ENCODE measurements at places on chromosomes 6 and 20.

DNA sequence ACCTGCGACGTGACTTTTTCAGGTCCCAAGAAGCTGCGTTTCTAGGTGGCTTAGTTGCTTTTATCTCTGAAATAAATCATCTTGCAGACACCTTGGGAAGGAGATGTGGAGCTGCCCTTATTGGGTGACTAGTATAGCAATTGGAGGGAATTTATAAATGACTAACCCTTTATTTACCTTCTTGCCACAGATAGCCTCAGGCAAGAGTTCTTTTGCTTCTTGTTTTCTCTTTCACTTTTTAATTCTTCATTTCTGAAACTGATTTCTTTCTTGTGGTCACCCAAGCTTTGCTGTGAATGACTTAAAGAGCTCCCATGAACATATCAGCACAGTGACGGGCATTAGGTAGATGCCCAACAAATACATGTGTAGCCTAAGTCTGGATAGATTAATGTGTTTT is 3.0 kb downstream of the ADGRF4 start:
- no peak for DNase-seq

DNA sequence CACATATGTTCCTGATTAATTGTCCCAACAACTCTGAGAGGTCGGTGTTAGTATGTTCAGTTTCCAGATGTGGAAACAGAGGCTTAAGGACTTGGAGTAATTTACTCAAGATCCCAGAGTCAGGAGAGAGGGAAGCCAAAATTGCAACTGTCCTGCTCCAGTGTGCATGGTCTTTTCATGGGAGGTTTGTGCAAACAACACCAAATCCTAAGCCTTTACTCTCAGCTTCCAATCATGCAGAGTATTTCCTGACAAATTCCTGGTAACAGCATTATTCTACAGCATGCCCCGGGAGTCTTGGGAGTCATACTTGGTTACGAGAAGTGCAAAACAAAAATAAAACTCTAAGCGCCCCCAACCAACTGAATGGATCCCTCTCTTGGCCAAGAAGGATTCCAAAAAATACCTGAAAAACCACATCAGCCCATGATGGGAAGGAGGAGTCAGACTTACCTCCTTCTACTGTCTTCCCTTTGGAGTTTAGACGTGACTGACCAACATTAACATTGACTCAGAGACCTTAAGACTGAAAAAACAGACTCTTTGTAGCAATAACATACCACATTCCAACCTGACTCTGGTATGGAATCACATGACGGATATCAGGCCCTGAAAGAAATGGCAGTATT is 30.8 kb upstream of the PPP1R3G start:
- DNase-seq, result no peak

DNA sequence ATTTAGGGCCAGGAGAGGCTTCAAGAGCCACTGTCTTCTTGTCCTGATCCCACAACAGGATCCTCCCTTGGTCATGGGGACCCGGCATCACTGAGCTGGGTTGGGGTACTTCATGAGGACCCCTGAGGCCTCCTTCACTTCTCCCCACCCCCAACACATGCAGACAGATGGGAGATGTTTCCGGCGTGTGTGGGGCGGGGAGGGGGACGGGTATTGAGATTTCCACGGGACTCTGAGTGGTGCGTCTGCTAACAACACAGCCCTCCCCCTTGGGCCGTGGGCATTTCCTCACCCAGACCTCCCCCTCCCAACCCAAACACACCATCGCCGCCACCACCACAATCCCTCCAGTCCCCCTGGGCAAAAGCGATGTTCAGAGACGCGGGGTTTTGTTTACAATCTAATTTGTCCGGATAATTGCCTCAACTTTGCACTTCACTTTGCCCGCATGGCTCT is 906 bp upstream of the FOXP4 start:
- DNase-seq, result no peak

DNA sequence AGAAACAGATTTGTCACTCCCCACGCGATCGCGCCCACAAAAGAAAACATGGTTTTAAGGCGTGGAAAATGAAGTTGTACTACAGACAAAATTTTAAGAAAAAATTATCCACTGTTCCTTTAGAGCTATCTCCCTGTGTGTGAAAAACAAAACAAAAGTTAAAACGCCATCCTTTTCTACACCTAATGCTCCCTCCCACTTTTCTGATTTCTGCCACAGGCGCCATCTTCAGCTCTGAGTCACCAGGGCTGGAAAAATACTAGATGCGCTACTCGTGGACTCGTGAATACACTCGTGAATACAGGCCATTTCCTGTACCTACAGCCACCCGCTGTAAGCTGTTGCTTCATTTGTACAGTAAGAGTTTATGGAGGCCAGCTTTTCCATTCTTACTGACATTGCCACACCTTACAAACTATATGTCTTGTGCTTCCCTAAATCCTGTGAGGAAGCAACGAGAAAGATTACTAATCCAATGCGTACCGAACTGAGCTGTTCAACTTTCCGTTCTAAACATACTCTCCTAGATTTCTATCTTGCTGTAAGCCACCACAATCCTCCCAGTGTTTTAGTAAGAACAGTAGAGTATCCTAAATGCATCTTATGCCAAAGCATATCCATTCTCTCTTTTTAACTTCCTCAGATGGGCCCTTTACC is 773 bp upstream of the AHI1 start:
- DNase-seq, result peak; percentile 46

DNA sequence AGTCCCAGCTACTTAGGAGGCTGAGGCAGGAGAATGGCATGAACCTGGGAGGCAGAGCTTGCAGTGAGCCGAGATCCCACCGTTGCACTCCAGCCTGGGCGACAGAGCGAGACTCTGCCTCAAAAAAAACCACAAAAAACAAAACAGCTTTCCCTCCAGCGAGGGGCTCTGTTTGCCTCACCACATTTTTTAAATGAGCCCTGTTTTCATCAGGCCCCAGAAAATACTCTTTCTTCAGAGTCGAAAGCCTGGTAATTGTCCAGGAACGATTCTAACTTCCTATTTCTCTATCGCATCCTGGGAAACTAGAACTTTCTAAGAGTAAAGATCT is 12.2 kb downstream of the MTG2 start:
- DNase-seq, result no peak

DNA sequence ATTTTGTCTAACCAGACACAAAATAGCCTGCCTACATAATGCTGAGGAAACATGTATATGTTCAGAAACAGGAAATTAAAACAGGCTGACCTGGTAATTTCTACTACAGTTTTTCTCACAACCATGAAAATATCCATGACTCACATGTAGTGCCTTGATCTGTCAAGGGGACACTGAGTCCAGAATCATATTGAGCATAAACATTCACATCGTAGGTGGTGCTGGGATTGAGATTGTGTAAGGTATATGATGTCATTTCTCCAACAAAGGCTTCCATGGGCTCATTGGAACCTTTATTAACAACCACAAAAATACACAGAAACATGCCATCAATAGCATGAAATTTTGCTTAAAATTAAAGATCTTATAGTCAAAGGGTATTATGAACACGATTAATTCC is 80.9 kb downstream of the COL12A1 start:
- DNase-seq, result no peak

- DNase-seq, result no peak
Observed at GRCh38 chr20:42915081-42915480, 274.6 kb downstream of the PTPRT start.

DNA sequence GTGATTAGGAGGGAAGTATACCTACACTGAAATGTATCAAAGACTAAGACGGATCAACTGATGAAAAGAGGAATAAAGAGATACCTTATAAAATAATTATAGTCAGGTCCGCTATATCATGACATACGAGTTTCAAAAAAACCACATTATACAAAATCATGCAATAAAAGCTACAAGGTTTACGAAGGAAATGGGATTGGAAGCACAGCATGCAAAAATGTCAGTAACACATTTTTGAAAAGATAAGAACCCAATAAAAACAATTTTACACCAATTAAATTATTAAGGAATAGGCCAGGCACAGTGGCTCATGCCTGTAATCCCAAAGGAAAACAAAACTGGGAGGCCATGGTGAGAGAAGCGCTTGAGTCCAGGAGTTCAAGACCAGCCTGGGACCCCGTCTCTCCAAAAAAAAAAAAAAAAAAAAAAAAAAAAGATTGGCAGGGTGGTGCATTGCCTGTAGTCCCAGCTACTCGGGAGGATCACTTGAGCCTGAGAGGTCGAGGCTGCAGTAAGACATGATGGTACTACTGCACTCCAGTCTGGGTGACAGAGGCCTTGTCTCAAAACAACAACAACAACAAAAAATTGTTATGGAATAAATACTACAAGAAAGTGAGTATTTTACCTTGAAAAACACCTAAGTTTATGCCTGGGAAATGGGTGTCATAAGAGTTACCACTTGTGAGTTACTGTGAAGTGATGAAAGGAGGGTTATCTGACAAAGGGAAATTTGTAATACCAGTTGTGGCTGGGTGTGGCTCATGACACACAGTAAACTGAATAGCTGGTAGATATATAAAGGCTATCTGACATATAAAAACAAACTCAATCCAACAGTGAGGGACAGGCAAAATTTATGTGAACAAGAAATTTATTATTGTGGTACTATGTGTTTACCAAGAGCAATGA is 45.2 kb downstream of the RANBP9 start:
- no peak for DNase-seq

GRCh38 chr6:108795122-108795521 is 53.1 kb upstream of the ARMC2 start:
- DNase-seq, result no peak

Data from activated effector memory CD4-positive, alpha-beta T cell treated with Interleukin-2 at 50 U/mL for 16 hours (primary cell).